Lower lobe of right lung (tissue), 2 donors: ENCODE measurements at places on chromosomes 5 and 9. TPM values are rescaled to one million over a fixed set of nuclear protein-coding genes. Genes with fewer than 3 reads are reported as not detected.

Gene TAF11L10
- total RNA-seq, result not detected

Gene LTC4S
- 20.1 TPM for total RNA-seq

DNA sequence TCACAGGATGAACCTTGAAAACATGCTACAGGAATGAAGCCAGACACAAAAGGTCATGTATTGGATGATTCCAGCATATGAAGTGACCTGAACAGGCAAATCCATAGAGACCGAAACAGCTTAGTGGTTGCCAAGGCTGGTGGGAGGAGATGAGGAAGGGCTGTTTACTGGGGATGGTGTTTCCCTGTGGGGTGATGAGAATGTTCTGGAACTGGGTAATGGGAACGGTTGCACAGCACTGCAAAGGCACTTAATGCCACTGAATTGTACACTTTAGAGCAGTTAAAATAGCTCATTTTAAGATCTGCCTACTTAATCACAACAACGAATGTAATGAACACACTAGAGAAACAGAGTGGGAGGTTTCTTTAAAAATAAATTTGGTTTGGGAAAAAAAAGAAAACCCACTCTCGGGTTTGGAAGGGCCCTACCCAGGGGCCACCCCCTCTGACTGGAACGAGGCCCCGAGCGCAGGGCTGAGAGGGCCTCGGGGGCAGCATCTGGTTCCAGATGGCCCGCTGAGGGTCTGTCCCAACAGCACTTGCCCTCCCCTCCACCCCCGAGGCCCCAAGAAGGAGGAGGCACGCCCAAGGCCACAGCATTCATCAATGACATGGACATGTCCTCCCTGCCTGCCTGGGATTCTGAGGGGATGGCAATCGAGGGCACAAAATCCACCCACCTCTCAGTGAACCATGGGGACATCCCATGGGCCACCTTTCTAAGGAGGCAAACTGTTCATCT is 31.7 kb downstream of the SARDH start:
- DNase-seq, result no peak

DNA sequence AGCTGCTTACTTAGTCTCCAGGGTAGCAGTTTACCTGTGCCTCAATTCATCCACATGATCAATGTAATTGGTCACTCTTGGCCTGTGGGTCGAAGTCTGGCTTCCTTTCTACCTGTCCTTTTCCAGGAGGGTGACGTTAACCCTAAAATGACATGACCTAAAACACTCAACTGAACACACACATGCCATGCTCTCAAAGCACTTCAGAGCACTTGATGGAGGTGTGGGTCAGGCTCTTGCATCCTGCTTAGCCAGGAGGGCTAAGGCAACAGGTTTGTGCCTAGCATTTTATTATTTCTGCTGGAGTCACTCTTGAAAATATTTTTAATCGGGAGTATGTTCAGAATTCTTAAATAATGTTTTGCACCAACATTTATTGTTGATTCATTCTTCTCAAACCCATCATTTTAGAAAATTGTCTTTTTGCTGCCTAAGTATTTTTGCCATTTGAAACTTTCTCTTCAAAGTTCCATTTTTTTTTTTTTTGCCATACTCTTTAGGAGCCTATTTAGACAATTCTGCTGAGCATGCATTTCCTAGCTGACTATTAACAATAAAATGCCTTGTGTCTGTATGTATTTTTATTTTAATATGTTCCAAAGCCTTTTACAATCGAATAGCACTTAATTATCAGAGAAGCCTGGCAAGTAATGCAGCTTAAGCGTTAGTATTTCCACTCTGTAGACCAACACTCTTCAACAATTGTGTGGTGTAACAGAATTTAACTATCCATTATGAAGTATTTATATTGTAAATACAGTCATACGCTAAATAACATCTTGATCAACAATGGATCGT is 59.1 kb downstream of the ATP10B start:
- no peak for DNase-seq

- no peak for DNase-seq
Observed at GRCh38 chr9:84839541-84839940, 170.0 kb downstream of the NTRK2 start.
